ENCODE measurements at places on chromosomes 2 and 18.
A peak's percentile ranks its signal among the peaks of the same experiment; 100 is the strongest.

GRCh38 chr2:173934895-173935294 is 30.3 kb downstream of the SP3 start:
- no peak for DNase-seq

- DNase-seq = no peak
These were observed 104.0 kb downstream of the HIBCH start for GRCh38 chr2:190215620-190216019.

- no peak for DNase-seq
These were observed 271.9 kb downstream of the PHLPP1 start for GRCh38 chr18:62987055-62987830.

GRCh38 chr2:73089270-73090030 is 17.9 kb upstream of the SFXN5 start:
- DNase-seq = no peak

DNA sequence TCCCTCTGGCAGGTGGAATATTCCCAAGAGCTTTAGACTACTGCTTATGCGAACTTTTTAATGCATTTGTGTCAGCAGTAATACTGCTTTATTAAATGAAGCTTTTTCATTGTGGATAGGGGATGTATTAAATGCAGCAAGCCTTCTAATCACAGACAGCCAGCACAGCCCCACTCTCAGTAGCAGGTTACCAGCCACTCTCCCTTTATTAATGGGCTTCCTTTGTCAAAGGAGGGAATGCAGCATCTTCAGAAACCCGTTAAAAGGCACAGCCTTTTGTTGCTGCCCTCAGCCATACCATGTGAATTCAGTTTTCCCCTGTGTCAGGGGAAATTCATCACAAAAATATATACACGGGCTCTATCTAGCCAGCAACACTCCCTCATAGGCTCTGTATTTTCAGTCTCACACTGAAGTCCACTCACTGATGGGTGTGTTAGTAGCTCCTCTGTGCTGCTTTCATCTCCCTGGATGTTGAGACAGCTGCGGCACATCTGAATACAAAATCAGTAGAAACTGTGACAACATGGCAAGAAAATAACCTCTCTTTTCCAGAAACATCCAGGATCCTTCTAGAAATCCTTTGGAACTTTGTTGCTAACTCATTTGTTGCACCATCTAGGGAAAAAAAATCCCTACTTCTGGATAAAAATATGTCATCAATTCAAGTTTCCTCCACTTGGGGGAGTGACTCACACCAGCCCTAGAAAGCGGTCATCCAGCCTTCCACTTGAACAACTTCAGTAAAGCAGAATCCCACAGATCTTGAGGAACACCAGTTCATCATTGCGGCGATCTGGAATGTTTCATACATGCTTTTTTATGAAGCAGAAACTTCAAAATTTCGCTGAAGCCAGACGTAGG is 48.4 kb downstream of the LRRTM1 start:
- DNase-seq = no peak

- DNase-seq = peak; percentile 83
These were observed at the start of gene MGAT4A for GRCh38 chr2:98731041-98731893. Gene MGAT4A, minus strand, starts transcription at chr2:98731132. Its CDS starts 4,800 bp downstream, at chr2:98726332.

GRCh38 chr2:10079266-10079869 is 843 bp downstream of the CYS1 start:
- peak; percentile 30 for DNase-seq

DNA sequence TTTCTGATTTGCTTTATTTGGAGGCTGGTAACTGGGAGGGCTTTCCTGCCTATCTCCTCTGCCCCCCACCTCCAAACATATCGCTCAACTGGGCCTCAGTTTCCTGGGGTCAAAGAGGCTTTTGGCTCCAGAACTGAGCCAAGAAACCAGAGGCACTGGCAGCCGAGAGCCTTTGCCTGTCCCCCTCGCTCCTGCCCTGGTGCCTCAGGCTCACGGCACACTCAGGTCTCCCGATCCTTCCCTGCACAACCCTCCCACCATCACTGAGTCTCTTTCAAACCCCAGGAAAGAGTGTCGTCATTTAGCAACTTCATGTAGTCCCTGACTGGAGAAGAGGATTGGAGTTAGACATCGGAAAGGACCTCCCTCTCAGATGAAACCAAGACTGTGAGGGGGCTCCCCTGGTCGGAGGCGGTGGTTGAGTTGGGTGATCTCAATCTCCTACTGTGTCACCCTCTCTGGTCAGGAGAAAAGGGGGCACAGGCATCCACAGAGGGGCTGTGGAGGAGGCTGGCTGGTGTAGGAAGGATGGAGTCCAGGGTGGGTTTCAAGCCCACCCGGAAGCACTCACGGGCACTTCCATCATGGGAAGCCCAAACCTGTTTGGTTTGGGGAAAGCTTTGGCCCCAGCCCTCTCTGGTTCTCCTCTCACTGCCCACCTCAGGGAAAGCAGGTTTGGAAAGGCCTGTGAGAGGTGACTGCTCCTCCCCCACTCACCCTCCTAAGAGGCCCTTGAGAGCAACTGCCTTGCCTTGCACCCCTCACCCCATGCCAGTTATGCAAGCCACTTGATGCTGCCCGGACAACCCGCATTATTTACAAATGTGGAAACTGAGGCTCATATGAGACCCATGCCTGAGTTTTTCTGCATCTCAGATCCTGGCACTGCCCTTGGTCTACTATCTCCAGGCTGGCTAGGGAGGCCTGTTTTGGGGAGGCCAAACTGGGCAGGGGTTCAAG is 62.3 kb downstream of the TNS1 start:
- DNase-seq = no peak

- no peak for DNase-seq
These were observed 1.0 kb upstream of the PMAIP1 start for GRCh38 chr18:59898609-59899297.

- DNase-seq = no peak
These were observed 27.2 kb downstream of the PXDN start for GRCh38 chr2:1717113-1717512.

DNA sequence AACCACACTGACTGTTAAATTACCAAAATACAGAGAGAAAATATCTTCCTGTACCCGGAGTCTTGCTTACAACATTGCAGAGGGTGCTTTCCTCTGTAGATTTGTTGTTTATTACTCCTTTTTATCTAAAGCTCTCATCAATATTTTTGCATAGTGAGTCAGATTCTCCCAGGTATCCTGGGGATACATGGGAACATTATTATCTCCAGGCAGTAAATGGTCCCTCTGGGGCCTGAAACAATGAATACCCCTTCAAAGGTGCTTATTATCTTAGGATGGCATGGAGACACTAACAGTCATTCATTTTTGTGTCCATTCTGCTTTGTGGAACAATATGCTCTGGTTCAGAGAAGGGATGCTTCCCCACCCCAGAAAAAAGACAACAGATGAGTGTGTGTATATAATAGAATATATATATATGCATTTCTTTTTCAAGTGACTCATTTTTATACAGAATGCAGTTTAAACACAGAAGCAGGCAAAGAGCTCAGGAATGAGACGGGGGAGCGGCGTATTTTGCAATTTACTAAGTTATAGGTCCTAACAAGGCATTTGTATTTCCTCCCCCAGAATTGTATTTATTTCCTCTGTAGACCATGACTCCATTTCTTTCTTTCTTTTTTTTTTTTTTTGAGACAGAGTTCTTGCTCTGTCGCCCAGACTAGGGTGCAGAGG is 424.8 kb upstream of the ZEB2 start:
- no peak for DNase-seq

DNA sequence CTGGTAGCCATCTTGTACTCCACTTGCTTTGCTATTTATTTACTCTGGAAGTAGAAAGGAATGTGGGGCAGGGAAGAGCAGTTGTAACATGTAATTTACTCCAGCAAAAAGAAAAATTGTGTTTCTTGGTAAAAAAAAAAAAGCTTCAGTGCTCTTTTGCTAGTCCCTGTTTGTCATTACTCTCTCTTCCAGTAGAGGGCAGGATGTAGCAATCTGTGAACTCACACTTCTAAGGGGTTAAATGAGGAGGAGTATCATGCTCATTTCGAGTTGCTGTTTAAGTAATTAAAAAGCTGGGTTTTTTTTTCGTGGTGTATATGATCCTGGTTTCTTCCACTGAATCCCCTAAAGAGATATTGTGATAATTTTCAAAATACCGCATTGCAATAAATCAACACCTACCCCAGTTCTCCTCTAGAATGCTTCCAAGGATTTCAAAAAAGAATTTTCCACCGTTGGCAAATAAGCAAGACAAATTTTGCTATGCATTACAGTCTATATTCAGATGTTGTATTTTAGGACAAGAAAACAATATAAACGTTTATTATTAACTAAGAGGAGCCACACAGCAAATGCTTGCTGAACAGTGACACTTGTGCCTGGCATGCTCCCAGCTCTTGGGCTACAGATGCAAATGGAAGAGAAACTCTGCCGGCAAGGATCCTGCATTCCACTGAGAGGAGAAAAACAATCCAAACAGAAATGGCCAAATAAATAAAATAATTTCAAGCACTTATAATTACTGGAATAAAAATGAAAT is 261.6 kb downstream of the ASXL3 start:
- no peak for DNase-seq

- no peak for DNase-seq
These were observed 119.0 kb upstream of the REV1 start for GRCh38 chr2:99608861-99609260.

DNA sequence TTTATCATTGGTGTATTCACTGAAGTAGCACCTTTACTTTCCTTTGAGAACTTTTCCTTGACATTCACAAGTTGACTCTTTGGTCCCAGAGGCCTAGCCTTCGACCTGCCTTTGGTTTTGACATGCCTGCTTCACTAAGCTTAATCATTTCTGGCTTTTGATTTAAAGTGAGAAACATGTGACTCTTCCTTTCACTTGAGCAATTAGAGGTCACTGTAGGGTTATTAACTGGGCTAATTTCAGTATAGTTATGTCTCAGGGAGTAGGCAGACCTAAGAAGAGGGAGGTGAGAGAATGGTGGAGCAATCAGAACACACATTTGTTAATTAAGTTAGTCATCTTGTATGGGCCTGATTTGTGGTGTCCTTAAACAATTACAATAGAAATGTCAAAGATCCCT is 1040.7 kb upstream of the SLC39A10 start:
- no peak for DNase-seq

DNA sequence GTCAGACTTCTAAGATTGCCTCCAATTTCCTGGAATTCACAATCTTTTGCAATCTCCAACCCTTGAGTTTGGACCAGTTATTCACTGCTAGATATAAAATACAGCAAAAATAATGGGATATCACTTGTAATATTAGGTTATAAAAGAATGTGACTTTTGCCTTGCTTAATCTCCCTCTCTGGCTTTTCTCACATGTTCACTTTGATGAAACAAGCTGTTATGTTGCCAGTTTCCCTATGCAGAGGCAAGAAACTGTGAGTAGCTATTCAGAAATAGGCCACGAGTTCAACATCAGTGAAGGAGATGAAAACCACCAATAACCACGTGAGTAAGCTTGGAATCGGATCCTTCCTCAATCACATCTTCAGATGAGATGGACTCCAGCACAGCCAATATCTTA is 842.7 kb downstream of the RNF144A start:
- DNase-seq = no peak

GRCh38 chr2:160730296-160730995 is 236.8 kb upstream of the RBMS1 start:
- DNase-seq = no peak

DNA sequence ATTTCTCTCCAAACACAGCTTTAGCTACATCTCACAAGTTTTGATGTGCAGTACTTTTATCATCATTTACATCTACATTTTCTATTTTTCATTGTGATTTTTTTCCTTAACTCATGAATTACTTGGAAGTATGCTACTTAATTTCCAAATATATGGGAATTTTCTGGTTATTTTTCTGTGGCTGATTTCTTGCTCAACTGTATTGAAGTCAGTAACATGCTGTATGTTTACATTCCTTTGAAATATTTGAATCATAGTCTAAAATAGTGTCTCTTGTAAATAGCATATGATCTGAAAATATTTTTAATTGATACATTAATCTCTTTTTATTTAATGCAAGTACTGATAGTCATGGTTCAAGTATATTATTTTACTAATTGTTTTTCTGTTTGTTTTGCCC is 26.0 kb upstream of the GALNT5 start:
- DNase-seq = no peak

GRCh38 chr2:48529676-48530032 is 300 bp upstream of the STON1 start:
- DNase-seq = peak; percentile 13

GRCh38 chr2:39631718-39632117 is 34.0 kb upstream of the TMEM178A start:
- DNase-seq = no peak

- DNase-seq = no peak
These were observed 2.7 kb upstream of the NPC1 start for GRCh38 chr18:23588836-23589560.

DNA sequence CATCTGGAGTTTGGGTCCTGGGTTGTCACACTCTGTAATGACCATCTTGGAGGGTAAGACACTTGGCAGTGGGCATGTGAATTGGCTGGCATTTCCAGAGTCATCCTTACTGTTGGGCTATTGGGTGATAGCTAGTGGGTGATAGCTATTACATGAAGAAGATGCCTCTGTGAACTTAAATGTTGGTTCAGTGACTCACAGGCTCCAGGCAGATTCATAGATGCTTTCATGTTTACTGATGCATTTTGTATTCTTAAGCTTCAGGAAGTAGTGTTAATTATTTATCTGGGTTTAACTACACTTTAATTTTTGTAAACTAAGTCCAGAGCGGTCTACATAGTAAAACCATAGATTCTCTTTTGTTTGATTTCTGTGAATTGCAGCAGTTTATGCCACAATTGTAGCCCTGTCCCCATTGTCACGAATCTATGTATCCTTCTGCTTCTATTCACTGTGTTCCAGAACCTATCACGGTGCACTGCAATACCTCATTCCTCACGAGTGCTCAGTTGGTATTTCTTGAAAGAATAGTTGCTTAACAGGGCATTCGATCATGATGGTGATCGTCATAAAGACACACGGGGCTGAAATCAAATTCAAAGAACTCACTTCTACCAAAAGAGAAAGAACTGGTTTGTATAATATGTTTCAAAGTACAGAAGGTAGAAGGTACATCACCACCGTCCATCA is 79.7 kb downstream of the GBX2 start:
- DNase-seq = no peak

GRCh38 chr18:10937743-10938640 is 211.4 kb downstream of the PIEZO2 start:
- DNase-seq = no peak

DNA sequence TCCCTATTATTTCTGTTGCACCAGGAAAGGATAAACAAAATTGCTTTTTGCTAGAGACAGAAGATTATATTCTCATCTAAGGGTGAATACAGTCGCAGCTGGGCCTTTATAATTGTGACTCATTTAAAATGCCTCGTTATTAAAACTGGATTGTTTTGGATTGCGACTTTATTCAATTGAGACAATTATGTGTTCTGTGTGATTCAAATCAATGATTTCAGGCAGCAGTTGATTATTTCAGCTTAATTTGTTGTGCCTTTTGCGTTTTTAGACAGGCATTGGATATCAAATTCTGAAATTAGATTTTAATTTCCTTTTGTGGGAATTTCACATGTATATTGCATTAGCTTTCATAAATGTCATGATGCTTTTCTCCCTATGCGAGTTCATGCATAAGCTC is 778.1 kb upstream of the SOX11 start:
- DNase-seq = no peak

GRCh38 chr2:206873423-206873822 is 65.9 kb upstream of the CPO start:
- DNase-seq = no peak

- no peak for DNase-seq
These were observed 26.3 kb downstream of the SERPINB13 start for GRCh38 chr18:63613420-63613819.

- no peak for DNase-seq
These were observed 34.1 kb downstream of the APOB start for GRCh38 chr2:21009662-21010225.
